ENCODE measurements at places on chromosomes 1 and 21. TPM values are rescaled to one million over a fixed set of nuclear protein-coding genes. Genes with fewer than 3 reads are reported as not detected.

CNIH4 gene
- 39.1 TPM for total RNA-seq

AMY1A gene
- total RNA-seq, result not detected

TMEM125 gene
- total RNA-seq, result 0.82 TPM

SPRR5 gene
- not detected for total RNA-seq

MSH4 gene
- 1.6 TPM for total RNA-seq

NR5A2 gene
- under 0.01 TPM for total RNA-seq

DNA sequence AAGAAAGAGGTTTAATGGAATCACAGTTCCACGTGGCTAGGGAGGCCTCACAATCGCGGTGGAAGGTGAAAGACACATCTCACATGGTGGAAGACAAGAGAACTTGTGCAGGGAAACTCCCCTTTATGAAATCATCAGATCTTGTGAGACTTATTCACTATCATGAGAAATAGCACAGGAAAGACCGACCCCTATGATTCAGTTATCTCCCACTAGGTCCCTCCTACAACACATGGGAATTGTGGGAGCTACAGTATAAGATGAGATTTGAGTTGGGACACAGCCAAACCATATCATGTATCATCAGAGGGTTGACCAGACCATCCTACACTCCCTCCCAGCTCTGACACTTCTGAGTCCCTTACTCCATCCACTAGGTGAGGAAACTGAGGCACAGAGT is 143.9 kb upstream of the KLHDC7A start:
- DNase-seq, result no peak

DNA sequence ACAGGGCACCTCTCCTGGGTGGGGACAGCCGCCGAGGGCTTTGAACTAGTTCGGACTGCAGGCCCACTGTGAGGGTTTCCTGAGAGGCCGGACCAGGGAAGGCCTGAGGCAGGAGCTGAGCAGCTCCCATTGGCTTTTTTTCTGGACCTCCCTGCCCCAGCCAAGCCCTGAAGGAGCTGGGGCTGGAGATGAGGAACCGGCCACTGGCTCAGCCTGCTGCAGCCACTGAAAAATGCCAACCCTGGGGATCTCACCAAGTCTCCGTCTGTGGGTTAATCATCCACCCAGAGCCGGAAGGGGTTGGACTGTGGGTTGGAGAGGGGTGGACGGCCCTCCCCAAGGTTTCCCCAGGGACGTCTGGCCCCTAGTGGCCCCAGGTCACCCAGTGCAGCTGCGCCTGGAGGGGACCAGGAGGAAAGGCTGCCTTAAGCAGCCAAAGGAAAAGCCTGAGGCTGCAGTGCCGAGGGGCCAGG is 2.5 kb downstream of the VWA1 start:
- peak; percentile 20 for DNase-seq

- no peak for DNase-seq
Measured at GRCh38 chr1:44283524-44284173, 70.4 kb downstream of the DMAP1 start.

GRCh38 chr1:36609241-36610027 is 126.7 kb upstream of the CSF3R start:
- DNase-seq, result peak; percentile 27

GRCh38 chr1:208256091-208256490 is 11.9 kb upstream of the PLXNA2 start:
- no peak for DNase-seq

DNA sequence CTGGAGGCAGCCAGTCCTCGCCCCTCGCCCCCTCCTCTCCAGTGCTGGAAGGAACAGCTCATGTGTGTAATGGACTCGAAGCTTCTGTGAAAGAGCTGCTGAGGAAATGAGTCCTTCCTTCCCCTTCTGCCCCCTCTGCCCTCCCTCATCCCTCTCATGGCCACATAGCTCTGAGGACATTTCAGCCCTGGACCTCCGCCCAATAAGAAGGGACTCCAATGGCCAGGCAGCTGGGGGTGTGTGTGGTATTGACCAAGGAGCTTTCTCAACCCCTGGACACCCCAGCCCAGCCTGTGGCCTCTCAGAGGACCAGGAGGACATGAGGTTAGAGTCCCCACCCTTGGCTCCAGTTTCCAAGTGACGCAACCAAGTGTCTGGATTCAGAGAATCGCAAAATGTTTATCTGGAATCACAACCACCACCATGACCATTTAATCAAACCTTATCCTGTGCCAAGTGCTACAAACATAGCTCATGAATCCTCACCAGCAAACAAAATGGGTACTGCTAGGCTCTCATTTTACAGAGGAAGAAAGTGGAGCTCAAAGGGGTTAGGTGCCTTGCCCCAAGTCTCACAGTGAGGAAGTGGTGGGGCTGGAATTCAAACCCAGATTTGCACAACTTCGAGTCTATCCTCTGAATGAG is 47.8 kb upstream of the ECE1 start:
- no peak for DNase-seq

GRCh38 chr1:8533907-8534306 is 216.0 kb downstream of the SLC45A1 start:
- no peak for DNase-seq

DNA sequence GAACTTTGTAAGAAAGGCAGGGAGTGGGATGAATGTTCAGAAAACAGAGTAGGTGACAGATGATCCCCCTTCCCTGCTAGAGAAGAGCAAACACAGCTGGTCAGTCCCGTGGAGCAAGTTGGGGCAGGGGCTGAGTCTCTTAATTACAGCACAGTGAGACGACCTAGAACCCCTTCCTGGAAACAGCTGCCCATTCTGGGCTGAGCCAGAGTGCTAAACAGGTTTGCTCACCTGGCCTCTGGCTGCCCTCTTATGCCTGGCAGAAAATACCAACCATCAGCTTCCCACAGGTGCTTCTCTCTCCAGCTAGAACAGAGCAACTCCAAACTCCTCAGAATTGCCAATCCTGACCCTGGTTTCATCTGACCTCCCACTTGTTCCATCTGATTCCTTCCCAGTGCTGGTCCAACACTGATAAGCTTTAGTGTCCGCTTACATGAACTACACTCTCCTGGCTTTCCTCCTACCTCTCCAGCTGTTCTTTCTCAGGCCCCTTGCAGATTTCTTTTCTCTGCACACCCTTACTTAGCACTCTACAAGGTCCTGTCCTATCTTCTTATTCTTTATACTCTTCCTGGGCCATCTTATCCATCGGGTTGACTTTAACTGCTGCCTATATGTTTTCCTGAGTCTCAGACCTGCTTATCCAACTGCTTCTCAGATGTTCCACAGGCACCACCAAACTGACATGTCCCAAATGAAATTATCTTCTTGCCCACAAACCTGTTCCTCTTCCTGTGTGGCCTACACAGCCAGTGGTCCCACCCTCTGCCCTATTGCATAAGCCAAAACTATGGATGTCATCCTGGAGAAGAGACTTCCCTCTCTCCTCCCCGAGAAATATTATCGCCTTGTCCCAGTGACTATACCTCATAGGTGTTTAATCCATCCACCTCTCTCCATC is 22.6 kb upstream of the COL9A2 start:
- no peak for DNase-seq

DNA sequence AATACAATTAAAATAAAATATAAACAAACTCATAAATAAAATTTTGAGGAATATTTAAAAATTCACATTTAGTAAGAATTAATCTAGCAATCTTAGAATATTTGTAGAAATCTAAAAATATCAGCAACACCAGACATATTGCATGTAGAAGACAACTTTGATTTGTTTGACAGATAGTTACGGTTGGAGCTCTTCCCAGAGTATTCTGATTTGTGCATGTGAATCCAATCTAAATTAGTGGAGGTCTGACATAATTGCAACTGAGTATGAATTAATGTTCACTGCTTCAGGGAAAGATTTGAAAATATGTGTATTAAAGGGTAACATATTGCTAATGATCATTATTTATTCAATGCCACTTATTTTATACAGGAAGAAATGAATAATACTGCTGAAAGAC is 1546.2 kb downstream of the BRINP3 start:
- no peak for DNase-seq

DNA sequence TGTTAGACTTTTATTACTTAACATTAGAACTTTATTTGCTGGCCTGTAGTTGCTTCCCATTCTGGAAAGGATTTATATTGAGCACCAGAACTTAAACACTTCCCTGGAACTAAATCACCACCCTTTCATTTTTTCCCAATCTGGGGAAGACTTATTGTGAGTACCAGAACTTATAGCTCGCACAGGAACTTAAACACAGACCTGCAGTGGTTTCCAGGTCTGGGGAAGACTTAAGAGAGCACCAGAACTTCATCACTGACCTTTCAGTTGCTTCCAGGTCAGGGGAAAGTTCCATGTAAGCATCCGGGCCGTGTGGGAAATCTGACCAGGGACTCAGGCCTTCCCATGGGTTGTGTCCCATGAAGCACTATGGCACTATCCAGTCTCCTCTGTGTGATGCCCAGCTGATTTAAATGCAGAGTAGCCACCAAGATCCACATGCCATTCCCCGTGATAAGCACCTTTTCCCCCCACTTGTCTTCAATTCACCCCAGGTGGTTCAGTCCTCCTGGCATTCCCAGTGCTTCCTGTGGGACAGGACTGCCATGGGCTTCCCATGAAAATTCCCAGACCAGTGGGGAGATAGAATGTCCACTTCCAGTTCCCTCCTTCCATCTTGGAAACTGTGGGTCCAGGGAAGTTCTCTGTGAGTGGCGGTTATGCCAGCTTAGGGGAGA is 48.9 kb downstream of the C4BPA start:
- no peak for DNase-seq

DNA sequence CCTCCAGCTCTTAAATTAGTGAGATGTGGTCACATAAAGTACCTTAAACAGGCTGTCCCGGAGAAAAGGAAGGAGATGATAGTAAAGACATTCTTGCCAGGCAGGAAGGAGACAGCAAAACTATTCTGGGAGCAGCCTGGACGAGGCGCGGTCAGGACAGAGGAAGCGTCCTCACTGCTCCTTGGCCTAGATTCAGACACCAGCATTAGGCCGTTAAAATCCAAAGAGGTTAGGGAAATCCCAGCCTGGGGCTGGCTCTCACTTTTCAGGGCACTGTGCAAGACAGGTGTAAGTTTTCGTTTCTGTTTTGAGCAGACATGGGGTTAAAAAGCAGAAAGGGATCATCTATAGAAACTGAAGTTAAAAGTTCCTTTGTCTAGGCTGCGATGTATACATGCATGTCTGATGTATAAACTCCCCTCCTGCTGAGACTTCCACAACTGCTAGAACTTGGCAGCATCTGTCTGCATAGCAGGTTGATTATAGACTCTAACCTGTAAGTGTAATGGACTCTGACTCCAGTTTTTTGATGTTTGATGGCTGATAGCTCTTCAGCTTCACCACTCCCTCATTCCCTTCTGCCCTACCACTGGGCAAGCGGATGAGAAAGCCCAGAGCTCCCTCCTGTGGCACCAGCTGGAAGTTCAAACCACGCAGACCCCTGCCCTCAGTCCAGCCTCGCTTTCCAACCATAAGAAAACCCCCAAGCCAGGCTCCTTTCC is 21.5 kb downstream of the STPG1 start:
- DNase-seq, result no peak

DNA sequence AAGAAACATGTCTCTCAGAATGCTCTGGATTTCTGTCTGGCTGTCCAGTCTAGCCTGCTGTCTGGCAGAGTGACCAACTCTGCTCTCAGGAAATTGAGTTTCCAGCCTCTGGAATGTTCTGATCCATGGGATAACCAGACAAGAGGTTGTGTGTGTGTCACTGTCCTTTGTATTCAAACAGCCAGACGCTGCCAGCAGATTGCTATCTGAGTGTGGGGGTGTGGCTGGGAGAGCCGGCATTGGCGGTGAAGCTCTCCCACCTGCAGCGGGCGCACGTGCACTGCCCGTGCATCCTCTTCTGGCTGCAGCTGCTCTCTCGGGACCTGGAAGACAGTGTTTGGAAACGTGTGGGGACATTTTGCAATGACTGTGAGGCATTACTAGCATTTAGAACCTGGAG is 26.1 kb downstream of the PKP1 start:
- DNase-seq, result no peak

GRCh38 chr1:245045087-245045881 is 109.5 kb upstream of the KIF26B start:
- no peak for DNase-seq

DNA sequence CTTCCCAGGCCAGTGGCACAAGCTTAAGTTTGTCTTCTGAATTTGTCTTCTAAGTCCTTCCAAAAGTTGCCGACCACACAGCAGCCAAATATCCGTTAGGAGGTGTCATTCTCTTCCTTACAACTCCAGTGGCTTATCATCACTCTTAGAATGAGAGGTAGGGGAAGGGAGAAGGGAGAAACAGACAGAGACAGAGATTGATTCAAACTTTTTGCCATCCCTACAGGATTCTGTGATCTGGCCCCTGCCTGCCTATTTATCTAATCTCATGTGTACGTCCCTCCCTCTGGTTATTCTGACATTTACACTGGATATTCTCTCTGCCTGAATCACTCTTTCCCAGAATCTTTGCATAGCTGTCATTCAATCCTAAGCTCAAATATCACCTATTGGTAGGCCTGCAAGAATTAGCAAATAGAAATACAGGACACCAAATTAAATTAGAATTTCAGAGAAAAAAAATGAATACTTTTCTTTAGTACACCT is 488 bp upstream of the GNL2 start:
- DNase-seq, result no peak

GRCh38 chr1:154179946-154180687 is 11.8 kb downstream of the TPM3 start:
- DNase-seq, result no peak

GRCh38 chr21:36846631-36847030 is 119.8 kb downstream of the HLCS start:
- no peak for DNase-seq

DNA sequence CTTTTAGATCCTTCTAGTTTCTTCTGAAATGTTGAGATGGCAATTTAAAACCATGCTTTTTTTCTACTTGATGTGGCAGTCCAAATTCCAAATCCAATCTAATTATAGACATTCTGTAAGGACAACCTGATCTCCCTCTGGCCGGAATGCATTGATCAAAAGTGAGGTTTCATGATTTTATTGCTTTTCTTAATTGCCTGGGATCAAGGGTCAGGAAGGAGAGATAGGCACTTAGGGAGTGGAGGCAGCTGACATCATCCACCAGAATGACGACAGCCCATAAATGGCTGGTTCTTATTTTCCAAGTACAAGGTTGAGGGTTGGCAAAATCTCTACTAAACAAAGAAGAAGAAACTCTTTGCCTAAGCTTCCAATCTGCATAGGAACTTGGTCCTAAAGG is 46.4 kb upstream of the SCCPDH start:
- DNase-seq, result no peak

DNA sequence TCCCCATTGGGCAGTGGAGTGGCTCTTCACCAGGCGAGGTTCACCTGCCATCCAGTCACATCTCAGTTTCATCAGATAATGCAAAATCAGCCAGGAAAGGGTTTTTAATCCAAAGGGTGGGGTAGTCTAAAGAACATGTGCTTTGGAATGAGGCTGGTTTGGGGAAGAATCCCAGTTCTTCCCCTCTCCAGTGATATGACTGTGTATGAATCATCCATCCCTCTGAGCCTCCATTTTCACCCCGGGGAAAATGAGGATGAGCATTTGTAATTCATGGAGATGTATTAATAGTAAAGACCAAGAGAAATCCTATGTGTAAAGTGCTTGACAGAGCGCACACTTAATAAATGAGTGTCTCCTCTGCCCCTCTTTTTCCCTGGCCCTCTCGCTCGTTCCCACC is 215.1 kb upstream of the FGGY start:
- no peak for DNase-seq
